Cortex of kidney (tissue), 1 donor: ENCODE measurements at places on chromosomes 2 and 18.

DNA sequence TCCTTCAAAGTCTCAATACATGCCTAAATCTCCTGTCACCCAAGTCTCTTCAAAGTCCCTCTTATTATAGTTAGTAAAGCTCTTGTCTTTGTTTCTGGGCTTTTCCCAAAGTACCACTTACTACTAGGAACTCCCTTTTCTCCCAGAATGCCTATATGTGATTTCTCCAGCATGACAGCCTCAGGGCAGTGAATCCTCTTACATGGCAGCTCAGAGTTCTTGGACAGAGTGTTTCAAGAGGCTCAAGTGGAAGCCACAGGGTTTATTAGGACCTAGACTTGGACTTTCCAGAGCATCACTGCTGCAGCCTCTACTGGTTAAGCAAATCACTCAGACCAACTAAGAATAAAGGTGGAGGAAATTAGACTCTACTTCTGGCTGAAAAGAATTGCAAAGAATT lies 98.9 kb downstream of the CSRNP3 start:
- DNase-seq, result no peak

GRCh38 chr18:8341481-8342230 lies 267.6 kb upstream of the RAB12 start:
- DNase-seq, result no peak

DNA sequence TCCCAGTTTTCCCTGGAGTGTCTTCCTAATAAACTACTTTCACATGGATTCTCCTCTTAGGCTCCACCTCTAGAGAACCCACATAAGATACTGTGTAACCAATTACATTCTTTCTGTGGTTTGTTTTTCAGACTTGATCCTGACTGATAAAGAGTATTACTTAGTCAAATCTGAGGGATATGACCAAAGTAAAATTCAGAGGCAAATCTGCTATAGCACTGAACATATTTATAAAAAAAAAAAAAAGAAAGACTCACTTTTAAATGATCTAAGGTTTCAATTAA lies 13.9 kb downstream of the CKAP2L start:
- DNase-seq, result no peak

DNA sequence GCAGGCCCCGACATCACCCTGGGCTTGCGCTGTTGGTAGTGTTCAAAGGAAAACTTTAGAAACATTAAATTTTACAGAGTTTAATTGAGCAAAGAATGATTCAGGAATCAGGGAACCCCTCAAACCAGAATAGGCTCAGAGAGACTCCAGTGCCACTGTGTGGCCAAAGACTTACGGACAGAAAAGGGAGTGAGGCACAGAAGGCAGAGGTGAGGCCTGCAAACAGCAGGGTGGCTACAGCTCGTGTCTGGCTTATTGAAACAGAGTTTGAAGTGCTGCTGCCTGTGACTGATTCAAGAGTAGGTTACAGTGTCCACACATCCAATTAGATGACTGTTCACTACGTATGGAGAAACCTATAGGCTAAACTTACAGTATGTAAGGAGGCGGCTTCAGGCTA lies 2.4 kb upstream of the CTDP1 start:
- no peak for DNase-seq

DNA sequence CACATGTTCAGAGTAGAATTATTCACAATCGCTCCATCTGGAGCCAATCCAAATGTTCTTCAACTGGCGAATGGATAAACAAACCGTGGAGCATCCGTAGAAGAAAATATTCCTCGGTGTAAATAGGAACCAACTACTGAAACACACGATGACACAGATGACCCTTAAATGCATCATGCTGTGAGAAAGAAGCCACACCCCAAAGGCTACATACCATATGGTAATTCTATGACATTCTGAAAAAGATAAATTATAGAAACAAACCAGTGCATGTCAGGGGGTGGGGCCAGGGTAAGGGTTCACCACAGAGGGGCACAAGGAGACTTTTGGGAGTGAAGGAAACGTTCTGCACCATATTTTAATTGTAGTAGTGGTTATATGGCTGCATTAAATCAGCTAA lies 312.2 kb upstream of the SMIM21 start:
- DNase-seq, result no peak
